Stimulated activated CD8-positive, alpha-beta memory T cell treated with anti-CD3 and anti-CD28 coated beads, Interleukin-4, amount 100 ng/mL, for 48 hours (primary cell): ENCODE measurements at places on chromosomes 2 and 18.

- DNase-seq = no peak
These were observed 120.1 kb upstream of the MYCN start for GRCh38 chr2:15820257-15820566.

GRCh38 chr2:151120011-151120410 lies 141.7 kb downstream of the RBM43 start:
- DNase-seq = no peak

- no peak for DNase-seq
These were observed 3.2 kb downstream of the STRN start for GRCh38 chr2:36963106-36963505.

GRCh38 chr2:160914217-160914616 lies 246.0 kb upstream of the TANK start:
- no peak for DNase-seq

DNA sequence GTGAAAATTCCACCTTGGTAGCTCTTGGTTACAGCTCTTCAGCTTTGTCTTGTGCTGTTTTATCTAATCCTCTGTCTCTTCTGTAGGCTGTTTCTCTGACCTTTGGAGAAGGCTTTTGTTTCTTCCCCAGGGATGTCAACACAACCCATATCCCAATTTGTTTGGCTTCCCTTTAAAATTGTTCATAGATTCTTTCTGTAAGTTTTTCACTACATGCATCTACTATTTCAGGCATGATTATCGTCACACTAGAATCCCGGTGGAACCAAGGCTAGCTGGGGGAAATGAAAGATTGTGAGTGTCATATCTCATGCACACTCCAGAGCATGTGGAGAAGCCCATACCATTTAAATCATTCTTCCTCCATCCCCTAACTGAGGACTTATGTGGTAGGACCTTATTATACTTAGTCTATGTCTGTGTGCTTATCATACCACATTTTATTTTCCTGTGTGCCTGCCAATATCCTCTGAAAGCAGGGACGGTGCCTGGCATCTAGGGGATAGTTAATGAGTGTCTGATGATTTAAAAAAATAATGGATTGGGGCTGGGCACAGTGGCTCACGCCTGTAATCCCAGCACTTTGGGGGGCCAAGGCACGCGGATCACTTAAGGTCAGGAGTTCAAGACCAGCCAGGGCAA lies 59.9 kb downstream of the CRIM1 start:
- no peak for DNase-seq

- no peak for DNase-seq
These were observed 216.5 kb upstream of the ZC3H15 start for GRCh38 chr2:186269536-186269935.

DNA sequence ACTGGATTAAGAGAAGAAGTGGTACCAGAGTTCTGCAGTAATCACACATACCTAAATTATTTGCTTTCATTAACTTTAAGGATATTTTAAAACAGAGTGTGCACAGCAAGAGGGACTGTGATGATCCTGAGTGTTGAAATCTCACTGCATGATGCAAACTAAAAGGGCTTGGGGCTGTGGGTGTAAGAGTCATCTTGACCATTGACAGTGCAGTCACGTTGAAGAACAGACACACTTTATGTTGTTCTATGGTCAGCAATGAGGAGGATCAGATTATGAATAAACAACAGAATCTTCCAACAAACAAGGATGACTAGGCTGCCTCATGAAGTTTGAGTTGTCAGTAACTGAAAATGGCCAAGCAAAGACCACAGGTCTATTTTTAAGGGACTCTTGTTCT lies 87.2 kb upstream of the GALNT5 start:
- no peak for DNase-seq

DNA sequence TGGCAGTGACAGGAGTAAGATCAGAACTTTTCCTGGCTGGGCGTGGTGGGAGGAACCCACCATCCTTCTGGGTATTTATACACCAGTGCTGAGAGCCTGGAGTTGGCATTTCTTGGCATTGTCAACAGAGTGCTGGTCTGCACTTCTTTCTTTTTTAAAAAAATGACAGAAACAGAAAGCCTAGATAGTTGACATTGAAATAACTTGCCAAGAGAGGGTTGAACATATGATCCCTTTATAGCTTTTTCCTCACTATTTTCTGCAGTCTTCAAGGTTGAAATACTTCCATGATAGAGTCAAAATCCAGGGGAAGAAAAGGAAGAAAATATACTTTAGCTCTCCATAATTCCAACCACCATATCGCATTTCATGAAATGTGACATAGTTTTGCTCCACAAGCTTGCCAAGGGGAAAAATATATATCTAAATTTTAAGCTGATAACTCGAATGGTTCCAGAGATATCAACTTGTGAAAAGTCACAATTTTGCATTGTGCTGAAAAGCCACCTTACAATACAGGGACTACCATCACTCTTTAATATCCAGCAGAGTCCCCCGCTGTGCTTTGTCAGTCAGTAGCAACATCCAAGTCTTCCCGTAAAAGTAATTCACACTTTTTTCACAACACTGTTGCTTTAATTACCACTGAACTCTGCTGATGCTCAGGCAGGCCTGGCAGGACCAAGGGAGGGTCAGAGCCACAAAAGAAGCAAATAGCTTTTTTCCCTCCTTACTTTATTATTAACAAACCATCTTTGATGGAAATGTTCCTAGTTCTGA lies 764.9 kb upstream of the FANCL start:
- no peak for DNase-seq

DNA sequence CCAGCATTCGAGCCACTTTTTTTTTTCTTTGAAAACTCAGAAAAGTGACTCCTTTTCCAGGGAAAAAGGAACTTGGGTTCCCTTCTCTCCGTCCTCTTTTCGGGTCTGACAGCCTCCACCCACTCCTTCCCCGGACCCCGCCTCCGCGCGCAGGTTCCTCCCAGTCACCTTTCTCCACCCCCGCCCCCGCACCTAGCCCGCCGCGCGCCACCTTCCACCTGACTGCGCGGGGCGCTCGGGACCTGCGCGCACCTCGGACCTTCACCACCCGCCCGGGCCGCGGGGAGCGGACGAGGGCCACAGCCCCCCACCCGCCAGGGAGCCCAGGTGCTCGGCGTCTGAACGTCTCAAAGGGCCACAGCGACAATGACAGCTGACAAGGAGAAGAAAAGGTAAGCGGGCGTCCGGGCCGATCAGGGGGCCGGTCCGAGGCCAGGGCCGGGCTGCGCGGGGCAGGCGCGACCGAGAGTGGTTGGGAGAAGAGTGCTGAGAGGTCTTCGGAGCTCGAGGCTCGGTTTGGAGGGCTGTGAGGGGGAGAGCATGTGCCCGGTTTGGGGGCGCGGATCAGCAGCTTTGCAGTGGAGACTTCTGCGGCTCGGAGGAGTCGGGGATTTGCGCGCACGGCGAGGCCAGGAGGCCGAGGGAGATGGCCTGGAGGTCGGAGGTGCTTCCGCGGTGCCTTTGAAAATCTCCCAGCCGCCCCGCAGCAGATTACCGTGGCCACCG lies 502 bp downstream of the EPAS1 start:
- peak; percentile 77 for DNase-seq
